ENCODE measurements at places on chromosomes 4 and X.
A peak's percentile ranks its signal among the peaks of the same experiment; 100 is the strongest.

GRCh38 chrX:132367984-132368383 is 120.9 kb downstream of the MBNL3 start:
- DNase-seq, result no peak

DNA sequence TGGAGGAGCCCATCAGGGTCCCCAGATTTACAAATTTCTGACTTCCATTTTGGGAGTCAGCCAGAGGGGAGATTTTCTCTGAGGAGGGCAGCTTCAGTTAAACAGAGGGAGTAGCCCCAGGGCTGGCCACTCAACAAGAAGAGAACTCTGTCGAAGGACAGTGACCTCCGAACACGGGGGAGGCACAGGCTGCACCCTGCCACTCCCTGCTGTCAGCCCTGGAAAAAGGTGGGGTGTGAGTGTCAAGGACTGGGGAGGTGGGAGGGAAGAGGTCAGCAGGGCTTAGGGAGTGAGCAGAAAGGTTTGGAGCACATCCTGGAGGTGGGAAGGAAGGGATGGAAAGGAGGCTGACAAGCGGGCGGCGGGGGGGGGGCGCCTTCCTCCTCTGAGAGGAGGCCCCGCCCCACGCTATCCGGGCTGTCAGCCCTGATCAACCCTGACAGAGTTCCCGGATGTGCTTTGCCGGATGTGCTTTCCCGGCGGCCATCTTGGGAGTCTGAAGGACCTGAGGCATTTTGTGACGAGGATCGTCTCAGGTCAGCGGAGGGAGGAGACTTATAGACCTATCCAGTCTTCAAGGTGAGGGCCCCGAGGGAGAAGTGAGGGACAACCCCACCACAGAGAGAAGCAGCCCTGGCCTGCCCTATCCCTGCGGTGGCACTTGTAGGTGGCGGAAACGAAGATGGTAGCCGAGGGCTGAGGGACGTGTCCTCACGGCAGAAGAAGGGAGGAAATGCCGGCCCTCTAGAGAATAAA is at the start of gene MAGEC1:
MAGEC1 (plus strand) TSS at position 495 of the 756 bp plus-strand sequence. CDS start 1,179 bp downstream, outside the sequence.
- DNase-seq, result no peak

DNA sequence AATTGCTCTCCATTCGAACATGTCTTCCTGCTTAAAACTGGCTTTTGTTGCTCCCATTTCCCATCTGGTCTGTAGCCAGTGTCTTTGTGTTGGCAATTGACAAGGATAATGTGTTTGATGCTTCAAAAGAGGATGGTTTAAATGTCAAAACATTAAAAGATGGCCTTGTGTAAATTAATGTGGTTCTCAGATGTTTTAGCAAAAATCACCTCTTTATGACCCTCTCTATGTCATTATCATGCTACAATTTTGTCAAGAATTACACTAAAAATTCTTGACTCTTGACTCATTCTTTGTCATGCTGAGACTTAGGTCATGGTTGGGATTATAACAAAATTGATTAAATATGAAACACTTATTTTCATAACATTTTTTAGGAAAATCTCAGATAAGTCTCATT is 47.4 kb downstream of the TMEM131L start:
- DNase-seq, result peak; percentile 77

DNA sequence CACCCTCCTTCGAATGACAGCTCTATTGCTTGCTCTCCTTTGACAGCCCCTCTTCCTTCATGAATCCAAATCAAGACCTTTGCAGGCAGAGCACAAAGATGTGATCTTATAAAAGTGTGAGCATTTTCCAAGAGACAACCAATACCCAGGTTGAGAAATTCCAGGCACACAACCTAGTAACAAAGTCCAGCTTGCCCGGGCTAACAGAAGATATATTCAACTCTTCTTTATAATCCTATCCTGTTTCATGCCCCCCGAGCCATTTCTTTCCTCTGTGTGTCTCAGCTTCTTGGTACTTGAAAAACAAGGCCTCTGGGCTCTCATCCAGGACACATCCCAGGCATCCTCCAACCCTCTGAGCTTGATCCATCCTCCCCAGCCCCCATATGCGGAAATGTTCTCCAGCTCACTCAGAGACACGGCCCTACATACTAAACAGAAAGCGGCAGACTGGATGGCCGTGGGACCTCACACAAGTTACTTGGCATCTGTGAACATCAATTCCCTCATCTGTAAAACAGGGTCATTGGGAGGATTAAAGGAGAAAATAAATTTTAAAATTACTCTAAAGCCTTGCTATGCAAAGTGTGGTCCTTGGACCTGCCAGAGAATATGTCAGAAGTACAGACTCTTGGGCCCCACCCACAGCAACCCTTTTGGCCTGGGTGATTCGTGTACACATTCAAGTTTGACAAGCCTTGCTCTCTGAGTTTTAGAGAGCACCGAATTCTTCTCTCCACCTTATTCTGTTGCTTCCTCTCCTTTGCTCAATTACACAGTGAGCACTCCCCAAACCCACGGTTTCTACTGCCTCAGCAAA is 627.0 kb downstream of the BCOR start:
- DNase-seq, result peak; percentile 66

DNA sequence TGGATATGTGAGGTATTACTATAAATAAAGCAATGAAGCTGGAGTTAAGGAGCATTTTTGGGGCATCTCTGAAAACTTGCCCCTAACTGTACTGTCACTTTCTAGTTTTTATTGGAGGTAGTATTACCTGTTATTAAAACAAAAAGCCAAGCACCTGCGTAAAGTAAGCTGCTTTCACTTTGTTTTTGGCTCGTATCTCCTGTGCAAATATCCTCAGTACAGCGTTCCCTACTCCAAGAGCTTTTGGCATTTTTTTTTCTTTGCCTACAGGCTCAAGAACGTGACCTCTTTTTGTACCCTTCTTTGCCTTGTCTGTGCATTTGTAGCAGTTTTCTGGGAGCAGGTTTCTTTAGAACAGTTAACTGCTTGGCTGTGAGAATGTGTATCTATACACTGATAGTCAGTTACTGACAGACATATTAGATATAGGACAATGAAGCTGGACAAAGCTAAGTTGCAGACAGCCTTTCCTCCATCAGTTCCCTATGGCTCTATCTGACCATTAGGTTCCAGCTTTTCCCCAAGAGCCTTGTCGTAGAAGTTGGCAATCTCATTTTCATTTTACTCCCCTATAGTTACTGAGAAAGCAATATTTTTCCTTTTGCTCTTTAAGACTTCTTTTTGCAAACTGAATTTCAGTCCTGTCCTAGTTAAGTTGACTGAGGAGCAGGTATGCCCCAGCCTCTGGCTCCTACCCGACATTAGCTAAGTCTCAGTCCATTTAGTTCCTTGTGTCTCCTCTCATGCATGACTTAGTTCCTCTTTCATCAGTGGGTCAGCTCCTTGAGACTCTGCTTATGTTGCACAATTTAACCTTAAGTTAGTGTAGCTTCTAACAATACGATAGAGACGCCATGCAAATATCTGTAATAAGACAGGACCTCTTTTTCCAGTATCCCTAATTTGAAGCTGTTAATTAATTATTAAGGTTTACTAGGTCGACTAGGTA is 71.5 kb upstream of the HPRT1 start:
- DNase-seq, result no peak

- DNase-seq, result peak; percentile 39
These were observed 158.3 kb downstream of the AFAP1 start for GRCh38 chr4:7781366-7781765.

DNA sequence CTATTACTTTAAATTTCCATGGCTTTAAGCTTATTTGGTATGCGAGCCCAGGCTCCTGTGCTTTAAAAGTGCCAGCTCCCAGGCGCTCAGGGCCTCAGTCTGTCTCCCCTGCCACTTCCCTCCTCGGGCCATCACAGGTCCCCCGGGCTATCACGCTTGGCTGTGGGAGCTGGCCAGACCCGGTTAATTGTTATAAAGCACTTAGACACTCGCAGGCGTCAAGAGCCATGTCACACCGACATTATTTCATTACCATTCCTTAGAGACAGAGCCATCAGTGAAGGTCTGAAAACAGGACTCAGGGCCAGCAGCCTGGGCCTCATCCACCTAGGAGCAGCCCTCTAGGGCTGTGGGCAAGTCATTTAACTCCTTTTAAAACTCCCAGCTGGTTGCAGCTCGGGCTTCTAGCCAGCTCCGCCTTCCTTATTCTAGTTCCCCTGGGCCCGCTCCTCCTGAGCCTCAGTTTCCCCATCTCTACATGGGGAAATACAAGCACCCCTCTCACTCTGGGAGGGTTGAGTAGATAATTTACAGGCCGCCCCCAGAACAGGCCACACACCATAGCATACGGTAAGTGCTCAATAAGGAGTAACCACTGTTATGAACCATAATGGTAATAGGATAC is 99.0 kb downstream of the HMX1 start:
- no peak for DNase-seq

- no peak for DNase-seq
These were observed 42.5 kb upstream of the ANTXR2 start for GRCh38 chr4:80115368-80116181.

DNA sequence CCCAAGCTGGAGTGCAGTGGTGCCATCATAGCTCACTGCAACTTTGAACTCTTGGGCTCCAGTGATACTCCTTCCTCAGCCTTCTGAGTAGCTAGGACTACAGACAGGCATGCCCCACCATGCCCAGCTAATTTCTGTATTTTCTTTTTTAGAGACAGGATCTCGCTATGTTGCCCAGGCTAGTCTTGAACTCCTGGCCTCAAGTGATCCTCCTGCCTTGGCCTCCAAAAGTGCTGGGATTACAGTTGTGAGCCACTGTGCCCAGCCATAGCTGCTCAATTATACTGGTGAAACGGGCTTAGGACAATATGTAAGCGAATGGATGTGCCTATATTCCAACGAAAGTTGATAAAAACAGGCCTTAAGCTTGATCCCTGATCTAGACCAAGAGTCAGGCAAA is 13.1 kb downstream of the CASP3 start:
- DNase-seq, result no peak

- DNase-seq, result peak; percentile 81
These were observed 108.5 kb downstream of the ZNF330 start for GRCh38 chr4:141329174-141329569.

DNA sequence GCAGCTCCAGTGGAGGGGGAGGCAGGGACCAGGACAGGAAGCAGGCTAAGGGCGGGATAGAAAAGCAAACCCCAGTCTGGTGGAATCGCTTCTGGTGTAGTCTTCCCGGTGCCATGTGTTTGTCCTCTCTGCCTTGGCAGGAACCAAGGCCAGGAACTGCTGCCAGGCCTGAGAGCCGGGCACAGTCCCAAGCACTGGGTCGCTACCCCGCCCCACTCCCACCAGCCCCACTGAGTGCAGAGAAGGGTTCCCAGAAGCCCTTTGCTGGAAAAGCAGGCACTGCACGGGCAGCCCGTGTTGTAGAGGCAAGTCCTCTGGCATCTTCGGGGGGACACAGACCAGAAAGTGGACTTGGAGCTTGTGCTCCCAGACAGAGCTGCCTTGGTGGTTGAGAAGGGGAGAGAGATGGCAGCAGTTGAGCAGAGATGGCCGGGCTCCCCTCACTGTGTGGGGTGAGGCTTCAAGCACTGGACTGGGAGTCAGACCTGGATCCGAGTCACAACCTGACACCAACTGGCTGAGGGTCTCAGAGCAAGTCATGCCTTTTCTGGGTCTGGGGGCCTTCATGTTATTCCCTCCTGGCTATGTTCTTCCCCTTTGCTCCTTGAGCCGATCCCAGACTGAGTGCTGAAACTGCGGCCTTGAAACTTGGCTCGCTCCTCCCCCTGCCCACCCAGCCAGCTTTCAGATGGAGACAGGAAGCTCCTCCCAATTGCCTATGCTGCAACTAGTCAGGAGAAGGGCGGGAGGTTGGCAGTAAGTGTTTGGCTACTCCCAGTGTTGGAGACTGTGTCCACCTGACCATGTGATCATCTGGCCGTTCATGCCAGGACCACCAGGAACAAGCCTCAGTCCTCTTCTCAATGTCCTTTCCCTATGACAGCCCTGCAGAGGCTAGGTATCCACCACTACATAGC is 59.7 kb upstream of the MTM1 start:
- DNase-seq, result no peak

GRCh38 chrX:68503836-68504636 is 5.2 kb downstream of the YIPF6 start:
- no peak for DNase-seq

- DNase-seq, result no peak
These were observed 109.8 kb upstream of the HDX start for GRCh38 chrX:84611843-84612636.

GRCh38 chr4:3495204-3495975 is 32.3 kb downstream of the DOK7 start:
- no peak for DNase-seq

- no peak for DNase-seq
These were observed 5.9 kb upstream of the HSD17B10 start for GRCh38 chrX:53440101-53440500.

DNA sequence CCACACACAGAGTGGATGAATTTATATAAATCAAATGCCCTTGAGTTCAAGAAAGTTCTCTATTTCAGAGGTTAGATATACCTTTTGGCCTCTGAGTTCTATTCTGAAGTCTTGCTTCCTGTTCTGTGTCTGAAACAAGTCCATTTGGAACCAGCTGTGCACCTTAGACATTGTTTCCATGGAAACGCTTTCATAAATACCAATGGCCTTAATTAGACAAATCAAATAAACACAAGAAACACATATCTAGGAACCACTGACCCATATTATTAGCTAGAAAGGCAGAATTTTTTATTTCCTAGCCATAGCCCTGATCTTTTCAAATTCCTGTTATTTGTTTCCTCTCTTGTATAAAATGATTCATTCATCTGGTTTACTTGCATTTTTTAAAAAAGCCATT is 8.4 kb upstream of the C4orf54 start:
- DNase-seq, result no peak

DNA sequence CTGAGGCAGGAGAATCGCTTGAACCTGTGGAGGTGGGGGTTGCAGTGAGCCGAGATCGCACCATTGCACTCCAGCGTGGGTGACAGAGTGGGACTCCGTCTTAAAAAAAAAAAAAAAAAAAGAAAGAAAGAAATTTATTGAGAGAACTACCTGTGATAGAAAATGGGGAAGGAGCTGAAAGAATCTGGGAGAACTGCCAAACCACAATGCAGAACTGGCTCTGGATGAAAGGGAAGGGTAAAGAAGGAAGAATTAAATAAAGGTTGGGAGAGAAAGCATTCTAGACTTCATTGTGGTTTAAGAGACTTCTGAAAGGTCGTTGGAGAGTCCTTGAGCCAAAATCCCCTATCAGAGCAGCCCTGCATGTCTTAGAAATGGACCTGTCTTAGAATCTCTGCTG is 567.9 kb upstream of the HTR2C start:
- DNase-seq, result no peak

- DNase-seq, result no peak
These were observed 2.1 kb upstream of the GC start for GRCh38 chr4:71785959-71786358.

DNA sequence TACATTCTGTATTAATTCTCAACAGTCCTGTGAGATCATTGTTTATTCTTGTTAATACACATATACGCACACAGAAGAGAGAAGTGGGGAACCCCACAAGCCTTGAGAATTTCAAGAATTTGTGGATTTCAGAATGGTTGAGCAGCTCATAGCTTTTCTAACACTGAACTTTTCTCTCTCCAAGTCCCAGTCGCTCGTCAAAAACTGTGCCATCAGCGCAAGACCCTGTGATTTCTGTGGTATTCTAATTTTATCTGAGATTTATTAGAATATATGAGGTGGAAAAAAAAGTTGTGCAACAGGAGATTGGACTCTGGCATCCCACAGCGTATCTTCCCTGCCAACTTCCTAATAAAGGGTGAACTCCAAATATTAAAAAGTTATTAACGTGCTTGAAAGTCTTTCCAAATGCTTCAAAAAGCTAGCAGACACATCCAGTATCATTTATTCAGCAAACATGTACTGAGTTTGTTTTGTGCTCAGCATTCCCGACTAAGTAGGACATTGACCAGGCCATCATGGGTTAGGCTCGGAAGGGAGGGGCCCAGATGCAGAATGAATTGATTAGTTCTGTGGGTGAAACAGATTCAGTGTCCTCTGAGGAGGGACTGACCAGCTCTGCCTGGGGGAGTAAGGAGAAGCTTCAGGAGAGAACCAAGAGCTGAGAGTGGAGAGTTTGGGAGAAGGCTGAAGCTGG is 165.6 kb downstream of the CBR4 start:
- DNase-seq, result no peak

- DNase-seq, result peak; percentile 84
These were observed 120.9 kb downstream of the CHIC2 start for GRCh38 chr4:53943345-53944085.

Data from fibroblast of skin of left quadriceps (primary cell).